ENCODE measurements at places on chromosomes 6 and 20. TPM values are rescaled to one million over a fixed set of nuclear protein-coding genes. Genes with fewer than 3 reads are reported as not detected.

GRCh38 chr20:11438412-11438811 is 479.3 kb upstream of the BTBD3 start:
- no peak for DNase-seq

The SOX18 gene
- 15.1 TPM for total RNA-seq

DNA sequence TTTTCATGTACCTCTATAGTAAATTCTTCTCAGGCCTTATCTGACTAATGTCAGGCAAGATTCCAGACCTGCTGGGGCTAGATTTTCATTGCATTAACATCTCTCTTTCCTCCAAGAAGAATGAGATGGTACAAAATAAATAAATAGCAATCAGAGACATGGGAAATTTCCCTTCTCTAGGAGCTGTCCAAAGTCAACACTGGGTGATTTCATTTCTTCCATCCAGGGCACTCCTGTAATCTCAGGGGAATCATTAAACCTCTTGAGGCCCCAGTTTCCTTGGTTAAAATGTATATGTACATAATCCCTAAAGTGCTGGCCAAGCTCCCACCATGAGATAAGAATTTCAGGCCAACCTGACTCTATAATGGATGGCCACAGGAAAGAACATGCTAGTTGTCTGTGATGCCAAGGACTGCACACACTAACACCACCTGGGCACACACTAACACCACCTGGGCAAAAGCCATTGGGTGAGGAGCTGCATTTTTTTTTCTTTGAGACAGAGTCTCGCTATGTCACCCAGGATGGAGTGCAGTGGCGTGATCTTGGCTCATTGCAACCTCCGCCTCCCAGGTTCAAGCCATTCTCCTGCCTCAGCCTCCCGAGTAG is 912 bp downstream of the IL17F start:
- no peak for DNase-seq

GRCh38 chr6:13492357-13492756 is 5.0 kb upstream of the GFOD1 start:
- no peak for DNase-seq

DNA sequence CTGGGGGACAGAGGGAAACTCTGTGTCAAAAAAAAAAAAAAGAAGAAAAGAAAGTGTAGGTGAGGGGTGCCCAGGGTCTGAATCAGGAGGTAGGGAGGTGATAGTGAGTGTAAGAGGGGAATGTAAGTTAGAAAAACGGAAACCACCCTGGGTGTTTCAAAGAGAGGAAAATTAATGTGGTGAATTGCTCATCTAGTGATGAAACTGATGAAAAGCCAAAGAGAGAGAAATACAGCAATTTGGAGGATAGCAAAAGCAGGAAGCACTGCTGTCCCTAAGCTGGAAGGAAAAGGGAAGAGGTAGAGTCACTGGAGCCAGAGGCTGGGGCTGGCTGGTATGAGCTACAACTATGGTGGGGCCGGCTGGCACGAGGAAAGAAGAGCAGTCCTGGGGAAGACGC is 85.0 kb upstream of the CEP85L start:
- no peak for DNase-seq

All from right atrium auricular region (tissue), 2 donors.